Fibroblast of skin of back (primary cell): ENCODE measurements at places on chromosomes 6 and 20.

DNA sequence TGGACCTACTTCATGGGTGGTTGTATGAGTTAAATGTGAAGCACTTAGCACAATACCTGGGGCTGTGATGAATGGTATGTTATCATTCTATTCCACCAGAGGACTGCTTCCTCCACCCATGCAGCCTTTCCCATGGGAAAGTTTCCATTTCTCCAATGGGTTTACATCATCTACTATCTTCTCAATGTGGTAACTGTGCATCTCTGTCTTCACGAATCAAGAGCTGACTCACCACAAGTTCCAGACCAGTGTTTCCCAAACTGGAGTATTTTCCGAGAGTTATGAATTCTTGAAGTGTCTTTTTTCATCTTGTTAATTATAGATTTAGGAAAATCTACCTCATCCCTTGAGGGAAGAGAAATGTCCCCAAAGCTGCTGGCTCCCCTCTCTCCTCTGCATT, 182.8 kb downstream of the UNC5CL start:
- peak; percentile 48 for DNase-seq

DNA sequence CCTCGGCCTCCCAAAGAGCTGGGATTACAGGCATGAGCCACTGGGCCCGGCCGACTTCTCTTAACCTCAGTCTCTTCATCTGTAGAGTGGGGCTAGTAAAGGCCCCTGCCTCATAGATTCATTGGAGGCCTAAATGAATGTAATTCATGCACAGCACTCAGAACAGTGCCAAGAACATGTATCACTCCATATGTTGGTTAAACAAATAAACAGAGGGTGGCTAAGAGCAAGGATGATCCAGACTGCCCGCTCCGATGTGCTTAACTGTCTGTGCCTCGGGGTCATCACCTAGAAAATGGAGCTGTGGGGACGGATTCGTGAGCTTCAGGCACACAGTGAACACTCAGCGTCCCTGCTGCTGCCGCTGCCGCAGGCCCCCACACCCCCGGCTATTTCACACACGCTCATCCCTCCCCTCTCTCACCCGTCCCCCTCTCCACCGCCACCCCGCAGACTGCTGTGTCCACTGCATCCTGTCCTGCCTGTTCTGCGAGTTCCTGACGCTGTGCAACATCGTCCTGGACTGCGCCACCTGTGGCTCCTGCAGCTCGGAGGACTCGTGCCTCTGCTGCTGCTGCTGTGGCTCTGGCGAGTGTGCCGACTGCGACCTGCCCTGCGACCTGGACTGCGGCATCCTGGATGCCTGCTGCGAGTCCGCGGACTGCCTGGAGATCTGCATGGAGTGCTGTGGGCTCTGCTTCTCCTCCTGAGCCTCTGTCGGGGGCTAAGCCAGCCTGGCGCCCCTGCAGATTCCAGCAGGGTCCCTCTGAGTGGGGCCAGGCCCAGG, 14.8 kb downstream of the MDFI start:
- peak; percentile 50 for DNase-seq

DNA sequence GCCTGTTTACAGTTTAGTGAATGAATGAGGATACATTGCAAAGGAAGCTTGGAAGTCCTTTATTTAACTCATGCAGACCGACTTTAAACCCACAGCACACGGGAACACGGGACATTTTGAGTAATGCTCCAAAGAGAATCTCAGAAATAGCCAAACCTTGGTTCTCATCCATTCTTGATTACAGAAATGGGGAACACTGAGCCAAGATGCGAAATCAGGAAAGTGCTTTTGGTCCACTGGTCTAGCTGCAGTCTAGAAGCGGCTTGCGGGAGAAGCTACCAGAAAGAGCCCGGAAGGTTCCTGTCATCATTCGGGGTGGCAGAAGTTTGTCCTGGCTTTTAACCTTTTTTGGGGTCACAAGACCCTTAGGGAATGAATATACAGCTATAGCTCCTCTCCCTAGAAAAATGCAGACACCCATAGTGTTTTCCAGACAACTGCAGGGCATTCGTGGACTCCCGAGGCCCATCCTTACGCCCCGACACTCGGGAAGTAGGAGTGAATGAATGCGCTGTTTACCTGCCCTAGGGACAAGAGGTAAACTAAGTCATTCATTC, 475 bp upstream of the TMEM181 start:
- DNase-seq: no peak

DNA sequence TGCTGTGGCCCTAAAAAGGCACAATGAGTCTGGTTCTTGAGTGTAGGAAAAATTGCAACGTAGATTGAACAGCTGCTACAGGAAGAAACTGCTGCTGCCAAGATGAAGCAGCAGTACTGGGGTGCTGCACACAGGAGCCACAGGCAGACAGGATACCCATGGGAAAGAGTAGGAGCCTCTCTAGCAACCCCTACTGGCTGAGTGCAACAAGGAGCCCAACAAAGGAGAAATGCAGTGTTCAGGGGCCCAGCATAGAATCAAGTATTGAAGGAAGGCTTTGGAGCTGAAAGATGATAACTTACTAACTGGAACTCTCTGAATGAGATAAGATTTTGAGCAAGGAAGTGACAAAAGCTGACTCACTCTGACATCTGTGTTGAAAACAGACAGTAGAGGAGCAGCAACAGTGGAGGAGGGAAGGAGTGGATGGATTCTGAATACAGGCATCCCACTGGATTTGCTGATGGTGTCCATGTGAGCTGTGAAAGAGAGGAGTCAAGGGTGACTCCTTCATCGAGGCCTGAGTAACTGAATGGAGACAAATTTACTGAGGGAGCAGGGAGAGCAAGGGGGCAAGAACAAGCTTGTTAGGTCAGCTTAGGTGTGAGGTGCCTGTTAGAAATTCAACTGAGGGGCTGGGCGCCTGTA, 534.7 kb upstream of the JARID2 start:
- peak; percentile 91 for DNase-seq

DNA sequence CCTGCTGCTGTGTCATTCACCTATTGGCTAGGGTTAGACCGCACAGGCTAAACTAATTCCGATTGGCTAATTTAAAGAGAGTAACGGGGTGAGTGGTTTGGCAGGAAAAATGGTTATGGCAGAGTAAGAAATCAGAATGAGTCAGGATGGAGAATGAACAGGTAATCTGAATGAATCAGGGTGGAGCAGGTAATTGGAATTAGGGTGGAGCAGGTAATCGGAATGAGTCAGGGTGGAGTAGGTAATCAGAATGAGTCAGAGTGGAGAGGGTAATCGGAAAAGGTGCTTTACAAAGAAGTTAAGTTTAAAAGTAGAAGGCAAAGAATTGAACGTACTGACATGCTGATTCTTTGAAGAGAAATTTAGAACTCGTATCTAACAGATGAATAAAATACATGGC, 11.7 kb downstream of the SLC35A1 start:
- no peak for DNase-seq

- DNase-seq: peak; percentile 78
Measured at GRCh38 chr6:164107297-164107995, 692.9 kb downstream of the QKI start.

- DNase-seq: peak; percentile 40
Measured at GRCh38 chr6:34696189-34696738, 303 bp downstream of the ILRUN start.

DNA sequence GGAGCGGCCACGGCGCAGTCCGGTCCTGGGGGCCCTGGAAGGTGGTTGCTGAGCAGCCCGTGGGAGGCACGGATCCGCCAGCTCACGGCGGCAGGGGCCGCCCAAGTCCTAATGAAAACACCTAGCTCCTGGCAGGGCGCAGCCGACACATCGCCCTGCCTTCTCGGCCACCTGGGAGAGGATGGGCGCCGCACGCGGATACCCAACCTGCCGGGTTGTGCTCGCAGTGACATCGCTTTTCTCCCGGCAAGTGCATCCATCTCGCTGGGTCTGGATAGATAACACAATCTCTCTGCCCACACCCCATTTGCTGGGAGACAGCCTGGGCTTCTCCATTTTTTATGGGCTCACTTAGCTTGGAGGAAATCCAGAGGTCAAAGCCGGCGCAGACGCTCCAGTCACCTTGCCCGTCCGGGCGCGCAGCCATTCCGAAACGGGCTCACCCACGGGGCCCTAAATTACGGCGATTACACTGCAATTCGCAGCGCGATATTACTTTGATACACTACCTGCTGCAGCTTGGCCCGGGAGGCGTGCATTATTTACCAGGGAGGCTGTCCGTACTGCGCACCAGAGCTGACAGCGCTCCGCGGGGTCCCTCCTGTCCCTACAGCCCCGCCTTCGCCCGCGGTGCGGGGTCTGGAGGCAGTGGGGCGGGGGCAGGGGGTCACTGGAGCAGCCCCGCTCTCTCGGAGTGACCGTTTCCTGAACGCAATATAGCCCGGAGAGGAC, 36.2 kb upstream of the CCDC167 start:
- DNase-seq: no peak

DNA sequence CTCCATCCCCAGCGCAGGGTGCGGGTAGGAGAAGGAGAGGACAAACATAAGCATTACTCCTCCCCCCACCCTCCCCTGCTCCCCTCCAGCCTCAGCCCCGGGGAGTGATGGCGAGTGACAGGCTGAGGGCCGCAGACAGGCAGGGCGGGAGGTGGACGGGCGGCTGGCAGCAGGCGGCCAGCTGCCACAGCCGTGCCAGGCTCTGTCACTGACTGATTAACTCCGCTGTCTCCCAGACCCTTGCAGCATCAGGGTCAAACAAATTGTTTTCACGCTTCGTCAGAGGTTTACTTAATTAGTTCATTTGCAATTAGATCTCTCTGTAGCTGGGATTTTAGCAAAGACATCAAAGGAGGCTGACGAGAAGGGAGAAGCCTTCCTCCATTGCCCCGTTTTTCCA, 41.9 kb downstream of the FOXP4 start:
- DNase-seq: no peak

GRCh38 chr6:5514353-5514752, 253.0 kb downstream of the FARS2 start:
- no peak for DNase-seq

DNA sequence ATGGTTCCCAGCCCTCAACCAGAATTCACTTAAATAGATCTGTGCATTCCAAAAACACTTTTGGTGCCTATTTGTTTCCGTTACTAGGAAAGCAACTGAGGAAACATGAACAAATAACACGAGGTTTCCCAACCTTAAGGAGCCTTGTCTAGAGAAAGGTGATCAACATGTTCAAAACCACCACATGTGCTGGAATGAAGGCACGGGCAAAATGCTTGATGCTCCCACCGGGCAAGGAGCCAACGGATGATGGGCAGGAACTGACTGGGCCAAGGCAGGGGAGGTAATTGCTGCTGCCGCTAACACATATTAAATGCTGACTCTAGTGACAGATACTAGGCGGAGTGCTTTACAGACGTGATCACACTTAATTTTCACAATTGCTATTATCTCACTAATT, 2.5 kb downstream of the MYLK4 start:
- no peak for DNase-seq

GRCh38 chr6:30813631-30814145, 69.3 kb upstream of the IER3 start:
- no peak for DNase-seq

DNA sequence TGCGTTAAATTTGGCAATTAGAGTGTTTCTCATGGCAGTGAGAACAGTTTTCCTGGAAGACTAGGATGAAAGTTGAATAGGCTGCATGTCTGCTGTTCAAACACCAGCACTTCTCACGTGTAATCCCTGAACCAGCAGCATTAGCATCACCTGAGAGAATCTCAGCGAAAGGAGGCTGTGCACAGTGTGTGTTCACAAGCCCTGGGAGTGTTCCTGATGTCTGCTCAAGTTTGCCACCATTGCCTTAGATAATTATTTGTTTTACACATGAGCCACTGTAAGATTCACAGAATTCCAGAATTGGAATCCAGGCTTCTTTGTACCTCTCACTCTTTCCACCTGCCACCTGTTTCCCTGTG, 117.3 kb downstream of the JARID2 start:
- DNase-seq: no peak

DNA sequence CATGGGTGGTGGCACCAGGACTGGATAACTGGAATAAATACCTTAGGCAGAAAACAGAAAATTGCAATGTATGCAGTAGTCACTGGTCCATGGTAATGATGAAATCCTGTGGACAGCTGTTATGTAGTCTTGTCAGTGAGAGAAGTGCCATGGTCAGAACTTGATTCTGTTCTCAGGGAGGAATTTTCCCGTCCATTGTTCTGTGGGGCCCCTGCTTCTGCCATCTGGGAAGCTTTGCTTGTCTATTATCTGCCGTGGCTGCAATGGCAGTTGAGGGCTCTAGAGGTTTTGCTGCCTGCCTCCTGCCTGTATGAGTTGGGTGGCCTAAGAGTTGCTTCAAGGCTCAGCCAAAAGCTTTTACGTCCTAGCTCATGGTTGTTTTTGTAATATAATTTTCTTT, 126.8 kb upstream of the SLC35B3 start:
- no peak for DNase-seq

GRCh38 chr6:85552652-85553051, 41.0 kb downstream of the SNX14 start:
- DNase-seq: no peak

- no peak for DNase-seq
Measured at GRCh38 chr6:144597511-144597910, 312.4 kb downstream of the UTRN start.

DNA sequence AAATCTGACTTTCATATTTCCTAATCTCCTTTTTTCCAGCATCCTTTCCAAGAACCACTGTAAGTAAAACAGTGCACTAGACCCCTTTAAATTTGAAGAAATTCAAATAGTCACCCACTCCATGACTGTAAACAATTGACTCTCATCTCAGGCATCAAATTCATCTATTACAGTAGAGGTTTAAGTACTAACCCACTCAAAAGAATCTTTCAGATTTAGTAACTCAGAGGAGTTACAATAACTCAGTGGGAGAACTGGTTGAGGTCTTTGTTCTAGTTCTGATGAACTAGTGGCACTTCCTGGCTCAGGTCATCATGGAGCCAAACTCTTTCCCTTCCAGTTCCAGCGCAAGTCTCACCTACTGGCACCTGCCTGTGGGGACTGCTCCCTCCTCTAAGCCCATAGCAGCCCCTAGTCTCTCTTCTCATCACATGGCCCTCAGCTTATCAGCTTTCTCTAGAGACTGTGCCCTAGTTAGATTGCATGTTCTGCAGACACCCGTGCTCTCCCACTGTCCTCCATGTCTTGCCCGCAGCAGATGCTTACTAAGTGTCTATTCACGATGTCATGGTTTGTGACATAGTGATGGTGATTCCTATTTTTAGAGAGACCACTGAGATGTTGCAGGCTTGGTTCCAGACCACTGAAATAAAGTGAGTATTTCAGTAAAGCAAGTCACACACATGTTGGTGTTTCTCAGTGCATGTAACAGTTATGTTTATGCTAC, 196.2 kb downstream of the TBC1D7 start:
- DNase-seq: no peak

- no peak for DNase-seq
Measured at GRCh38 chr6:68502946-68503345, 132.1 kb upstream of the ADGRB3 start.

GRCh38 chr20:25399037-25399430, 8.4 kb upstream of the ABHD12 start:
- DNase-seq: peak; percentile 76

- DNase-seq: no peak
Measured at GRCh38 chr6:88490908-88491264, 324.7 kb upstream of the CNR1 start.
